ENCODE measurements at places on chromosomes 5 and 9.

DNA sequence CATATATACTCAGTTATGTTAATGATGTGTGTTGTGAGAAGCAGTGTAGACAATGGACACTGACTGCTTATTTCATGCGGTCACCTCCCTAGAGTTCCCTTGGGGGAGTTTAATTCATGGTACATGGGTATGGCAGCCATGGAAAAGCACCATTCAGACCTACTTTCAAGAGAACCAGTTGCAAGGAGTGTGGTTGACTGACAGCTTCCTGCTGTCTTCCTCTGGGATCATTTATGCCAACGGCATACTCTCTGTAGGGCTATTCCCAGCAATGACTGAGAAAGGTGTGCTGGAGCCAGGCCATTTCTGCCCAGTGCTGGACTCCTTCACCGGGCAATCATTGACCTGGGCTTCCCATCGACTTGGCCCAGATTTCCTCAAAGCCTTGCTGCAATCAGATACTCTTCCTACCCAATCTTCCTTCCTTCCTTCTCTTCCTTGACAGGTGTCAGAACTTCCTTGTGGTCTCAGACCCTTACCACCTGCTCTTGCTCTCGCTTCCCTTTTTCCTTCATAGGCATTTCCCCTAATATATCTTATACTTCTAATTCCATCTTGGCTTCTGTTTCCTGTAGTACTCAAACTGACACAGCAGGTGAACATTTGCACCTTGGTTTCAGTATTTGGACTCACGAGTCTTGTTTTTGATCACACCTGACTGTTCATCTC, 3.4 kb upstream of the CLINT1 start:
- DNase-seq = no peak

DNA sequence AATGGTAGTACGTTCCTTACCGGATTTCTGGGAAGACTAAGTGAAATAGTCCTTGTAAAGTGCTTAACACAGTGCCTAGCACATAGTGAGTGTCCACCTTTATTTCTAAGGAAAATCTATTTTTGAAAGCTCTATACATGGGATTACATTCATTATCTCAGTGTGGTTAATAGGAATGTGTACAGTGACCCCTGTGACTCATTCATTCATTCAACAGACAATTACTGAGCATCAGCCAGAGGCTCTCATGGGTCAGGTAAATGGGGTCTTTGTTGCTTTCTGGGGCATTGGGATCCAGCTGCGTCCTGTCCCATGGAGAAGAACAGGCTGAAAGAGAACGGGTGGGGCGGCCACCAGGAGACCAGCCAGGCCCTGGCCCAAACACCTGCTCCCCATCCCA, 226.2 kb upstream of the TBC1D2 start:
- DNase-seq = no peak

GRCh38 chr5:173268750-173269432, 33.9 kb upstream of the NKX2-5 start:
- DNase-seq = no peak

DNA sequence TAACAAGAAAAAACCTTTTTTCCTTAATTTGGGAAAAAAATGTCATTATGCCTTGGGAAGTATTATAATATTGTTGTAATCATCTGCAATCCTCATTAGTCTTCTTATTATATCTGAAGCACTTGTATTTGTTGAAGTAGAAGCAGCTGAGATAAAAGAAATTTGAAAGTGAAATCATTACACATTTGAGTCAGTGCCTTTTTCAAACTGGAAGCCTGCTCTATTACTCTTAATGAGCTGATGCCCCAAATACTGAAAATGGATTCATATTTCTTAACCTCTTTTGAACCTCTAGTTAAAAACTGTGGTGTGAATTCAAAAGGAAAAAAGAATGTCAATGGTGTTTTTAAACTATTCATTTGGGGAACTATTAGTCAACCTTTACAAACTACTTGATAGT, 1027.7 kb downstream of the NR2F1-AS1 start:
- DNase-seq = no peak

GRCh38 chr9:85647571-85647970, 94.2 kb downstream of the AGTPBP1 start:
- no peak for DNase-seq

GRCh38 chr5:157857816-157858526, 974 bp downstream of the CLINT1 start:
- no peak for DNase-seq

DNA sequence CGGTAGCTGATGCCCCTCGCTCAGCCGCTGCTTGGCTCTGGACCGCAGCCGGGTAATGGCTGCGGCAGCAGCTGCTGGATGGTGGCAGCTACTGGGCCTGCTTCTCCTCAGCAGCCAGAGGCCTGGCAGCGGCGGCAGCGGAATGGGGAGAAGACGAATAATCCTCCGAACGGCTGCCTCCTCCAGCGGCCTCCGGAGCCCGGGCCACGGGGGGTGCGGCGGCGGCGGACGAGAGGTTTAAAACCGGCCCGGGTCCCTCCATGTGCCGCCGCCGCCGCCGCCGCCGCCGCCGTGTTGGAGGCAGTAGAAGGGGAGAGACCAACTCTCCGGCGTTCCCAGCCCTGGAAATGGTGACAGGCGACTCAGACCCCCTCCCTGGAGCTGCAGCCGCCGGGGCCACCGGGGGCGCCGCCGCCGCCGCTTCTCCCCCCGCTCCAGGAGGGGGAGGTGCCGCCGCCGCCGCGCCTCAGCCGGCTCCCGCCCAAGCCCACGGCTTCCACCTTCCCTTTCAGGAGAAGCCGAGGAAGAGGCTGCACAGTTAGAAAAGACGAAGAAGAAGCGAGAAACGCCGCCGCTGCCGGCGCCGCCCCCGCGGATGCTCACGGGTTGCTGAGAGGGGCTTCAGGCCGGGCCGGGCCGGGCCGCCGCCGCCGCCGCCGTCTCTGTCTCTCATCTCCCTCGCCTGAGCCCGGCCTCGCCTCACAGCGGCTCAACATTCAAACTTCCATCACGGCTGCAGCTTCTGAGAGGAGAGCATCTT, 118.4 kb upstream of the PRSS3 start:
- DNase-seq = peak; percentile 47

DNA sequence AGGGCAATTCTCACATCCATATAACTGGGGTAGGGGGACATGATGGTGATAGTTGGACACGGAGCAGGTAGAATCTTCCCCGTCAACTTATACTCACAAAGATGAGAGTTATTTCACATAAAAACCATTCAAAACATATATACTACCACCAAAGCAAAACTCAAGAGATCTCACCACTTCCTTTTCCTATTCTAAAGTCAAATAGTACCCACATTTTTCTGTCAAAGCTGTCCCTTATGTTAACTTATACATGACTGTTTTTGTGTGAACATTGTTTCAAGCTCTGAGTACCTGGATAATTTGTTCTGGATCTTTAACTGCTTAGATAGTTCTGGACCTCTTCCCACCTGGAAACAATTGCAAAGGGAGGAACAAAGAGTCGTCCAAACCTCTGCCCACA, 95.5 kb upstream of the MAN2A1 start:
- DNase-seq = no peak

- no peak for DNase-seq
Observed at GRCh38 chr5:168620807-168621206, 41.6 kb upstream of the PANK3 start.

GRCh38 chr5:79756076-79756475, 66.4 kb downstream of the CMYA5 start:
- no peak for DNase-seq

GRCh38 chr5:83721953-83722901, 1.6 kb upstream of the HAPLN1 start:
- no peak for DNase-seq

DNA sequence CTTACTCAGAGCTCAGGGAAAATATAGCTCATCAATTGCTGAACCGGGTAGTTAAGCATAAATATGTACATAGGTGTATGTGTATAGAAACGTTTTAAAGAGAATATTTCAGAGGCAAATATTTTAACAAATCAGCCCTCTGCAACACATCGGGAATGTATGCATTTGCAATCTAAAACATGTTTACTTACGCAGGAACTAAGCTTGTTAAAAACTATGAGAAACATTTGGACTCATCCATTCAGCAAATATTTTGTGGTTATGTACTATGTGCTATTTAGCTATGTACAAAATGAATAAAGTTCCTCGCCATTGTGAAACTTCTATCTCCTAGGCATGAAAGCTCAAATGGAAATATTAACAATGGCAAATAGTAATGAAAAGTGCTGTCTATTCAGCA, 469.9 kb downstream of the ARHGEF28 start:
- no peak for DNase-seq

GRCh38 chr5:34034534-34035327, 8.3 kb downstream of the C1QTNF3 start:
- no peak for DNase-seq

GRCh38 chr5:137336565-137337120, 162.5 kb downstream of the SPOCK1 start:
- no peak for DNase-seq

DNA sequence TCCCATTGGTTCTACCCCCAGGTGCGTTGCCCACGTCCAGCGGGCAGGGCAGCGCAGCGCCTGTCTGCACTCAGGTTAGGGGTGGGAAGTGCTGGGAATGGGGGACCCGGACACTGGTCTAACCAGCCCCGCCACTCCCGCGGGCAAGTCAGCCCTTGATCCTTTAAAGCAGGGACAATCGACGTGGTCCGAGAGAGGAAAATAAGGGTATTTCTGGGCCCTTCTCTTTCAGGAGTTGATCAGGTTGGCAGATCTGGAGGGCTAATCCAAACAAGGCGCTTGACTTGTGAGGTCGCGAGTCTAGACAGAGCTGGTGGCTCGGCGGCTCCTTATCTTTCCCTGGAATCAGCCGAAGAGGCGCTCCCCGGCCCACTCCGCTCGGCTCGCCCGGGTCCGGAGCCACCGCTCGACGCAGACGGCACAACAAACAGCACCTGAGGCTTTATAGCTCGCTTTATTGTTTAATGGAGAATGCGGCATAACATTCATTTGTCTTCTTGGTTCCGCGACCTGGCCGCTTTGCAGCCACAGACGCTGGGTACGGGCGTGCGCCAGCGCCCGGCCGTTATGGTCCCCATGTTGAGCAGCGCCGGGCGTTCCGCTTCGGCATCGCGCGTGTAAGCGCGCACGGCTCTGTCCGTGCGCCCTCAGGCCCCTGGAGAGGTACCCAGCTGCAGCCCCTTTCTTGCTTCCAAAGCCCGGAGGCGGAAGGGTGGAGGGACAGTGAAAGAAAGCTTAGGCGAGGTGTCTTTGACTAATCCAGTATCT, 15.8 kb downstream of the ISL1 start:
- no peak for DNase-seq

- DNase-seq = no peak
Observed at GRCh38 chr9:37364751-37365360, 57.6 kb upstream of the GRHPR start.

DNA sequence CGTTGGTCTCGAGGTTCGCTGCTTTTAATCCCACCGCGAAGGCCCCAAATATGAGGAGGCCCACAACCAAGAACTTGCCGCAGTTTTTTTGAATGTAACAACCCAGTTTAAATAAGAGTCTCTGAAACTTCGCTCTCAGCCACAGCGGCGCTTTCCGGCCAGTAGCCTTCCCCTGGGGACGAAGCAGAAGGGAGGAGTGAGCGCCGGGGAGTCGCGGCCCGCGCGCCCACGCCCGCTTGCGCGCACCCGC, 10.4 kb downstream of the PTCH1 start:
- DNase-seq = no peak

- DNase-seq = no peak
Observed at GRCh38 chr9:131747352-131747751, 7.5 kb upstream of the RAPGEF1 start.

DNA sequence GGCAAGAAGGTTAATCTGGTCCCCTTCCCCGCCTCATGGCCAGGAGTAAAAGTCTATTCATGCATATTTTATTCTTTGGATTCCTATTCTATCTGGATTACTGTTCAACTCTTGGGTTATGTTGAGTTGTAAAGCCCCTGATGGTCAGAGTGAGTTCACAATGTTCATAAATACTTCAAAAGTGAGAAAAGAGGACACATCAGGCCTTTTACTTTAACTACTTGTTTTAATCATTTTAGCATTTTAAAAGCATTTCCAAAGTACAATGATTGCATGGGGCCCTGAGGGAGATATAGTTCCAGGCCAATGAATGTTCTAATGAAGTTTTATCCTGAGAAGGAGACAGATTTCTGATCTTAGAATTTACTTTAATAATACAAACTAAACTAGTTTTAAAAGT, 93.9 kb downstream of the BOD1 start:
- DNase-seq = no peak

DNA sequence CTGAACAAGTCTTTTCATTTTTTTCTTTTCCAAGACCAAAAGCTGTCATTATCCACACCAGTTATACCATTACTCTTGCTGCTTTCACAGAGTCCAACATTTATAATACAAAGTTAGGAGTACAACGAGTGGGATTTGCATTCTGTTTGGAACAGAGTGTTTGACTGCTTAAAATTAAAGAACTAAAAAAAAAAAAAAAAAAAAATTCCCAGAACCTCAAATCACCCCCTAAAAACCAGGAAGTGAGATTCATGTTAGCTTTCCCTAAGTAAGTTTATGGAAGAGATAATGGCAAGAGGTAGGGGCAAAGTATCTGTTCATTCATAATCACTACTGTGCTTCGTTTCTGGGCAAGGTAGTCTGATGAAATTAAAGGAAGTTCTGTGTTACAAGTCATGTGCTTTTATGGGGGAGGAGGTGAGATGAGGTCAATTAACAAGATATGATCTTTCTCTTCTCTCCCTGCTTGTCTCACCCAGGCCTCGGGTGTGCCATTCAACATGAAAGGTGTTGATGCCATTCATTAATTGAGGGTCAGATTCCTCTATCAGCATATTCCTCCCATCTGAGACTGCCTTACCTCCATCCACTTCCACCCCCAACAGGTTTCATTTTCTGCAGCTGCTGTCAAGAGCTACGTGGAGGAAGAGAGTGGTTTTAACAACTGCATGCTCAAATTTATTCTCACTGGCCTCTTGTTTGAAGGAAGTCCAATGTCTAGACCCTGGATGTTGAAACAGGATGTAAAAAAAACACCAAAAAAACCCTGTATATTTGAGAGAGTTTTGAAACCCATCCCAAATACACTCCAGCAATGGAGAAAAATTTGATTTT, 58.1 kb downstream of the MARCHF3 start:
- no peak for DNase-seq

GRCh38 chr5:99059685-99060084, 130.9 kb upstream of the CHD1 start:
- DNase-seq = no peak

- DNase-seq = no peak
Observed at GRCh38 chr5:65822710-65823109, 100.7 kb downstream of the NLN start.

GRCh38 chr5:161312882-161313281, 233.6 kb downstream of the GABRB2 start:
- no peak for DNase-seq

DNA sequence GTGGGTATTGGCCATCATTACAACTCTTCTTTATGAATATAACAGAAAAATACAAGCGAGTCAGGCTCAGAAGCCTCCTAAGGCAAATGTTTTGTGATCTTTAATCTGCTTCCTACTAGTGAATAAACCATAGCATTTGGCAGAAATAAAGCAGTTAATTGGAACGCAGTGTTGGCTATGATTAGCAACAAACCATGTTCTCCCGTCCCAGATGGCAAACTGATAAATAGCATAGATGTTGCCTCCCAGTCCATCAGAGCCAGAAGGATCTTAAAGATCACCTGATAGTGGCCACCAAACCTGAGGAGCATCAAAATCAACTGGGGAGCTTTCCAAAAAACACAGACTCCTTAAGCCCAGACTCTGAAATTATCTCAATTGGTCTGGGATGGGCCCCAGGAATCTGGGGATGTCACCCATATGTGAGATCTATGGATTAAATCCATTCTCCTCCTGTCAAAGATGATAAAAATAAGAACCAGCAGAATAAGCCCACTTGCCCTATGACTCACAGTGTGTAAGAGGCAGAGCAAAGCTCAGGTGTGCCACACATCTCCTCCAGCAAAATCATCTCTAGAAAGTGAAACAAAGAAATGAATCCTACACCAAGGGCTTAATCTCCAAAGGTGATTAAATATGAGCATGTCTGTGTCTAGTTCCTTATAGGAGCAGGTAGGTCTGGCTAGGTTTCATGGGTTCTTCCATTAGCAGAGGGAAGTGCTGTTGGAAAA, 50.3 kb downstream of the APBA1 start:
- DNase-seq = no peak

All from activated T-cell treated with anti-CD3 and anti-CD28 coated beads, Interleukin-2, amount 50 U/mL, for 1 hour (primary cell).